ENCODE measurements at places on chromosomes 3 and 15.

DNA sequence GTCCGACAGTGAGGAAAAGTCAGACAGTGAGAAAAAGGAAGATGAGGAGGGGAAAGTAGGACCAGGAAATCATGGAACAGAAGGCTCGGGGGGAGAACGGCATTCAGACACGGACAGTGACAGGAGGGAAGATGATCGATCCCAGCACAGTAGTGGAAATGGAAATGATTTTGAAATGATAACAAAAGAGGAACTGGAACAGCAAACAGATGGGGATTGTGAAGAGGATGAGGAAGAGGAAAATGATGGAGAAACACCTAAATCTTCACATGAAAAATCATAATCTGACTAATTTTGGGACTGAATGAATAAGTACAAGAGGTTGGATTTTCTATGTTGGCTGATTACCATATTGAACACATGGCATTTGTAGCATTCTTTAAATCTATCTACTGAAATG lies 26.2 kb downstream of the SEC62 start:
- DNase-seq = no peak

- no peak for DNase-seq
These were observed 34.4 kb downstream of the ALDH1L1 start for GRCh38 chr3:126146034-126146433.

- no peak for DNase-seq
These were observed 103.4 kb downstream of the GSK3B start for GRCh38 chr3:119990888-119991287.

DNA sequence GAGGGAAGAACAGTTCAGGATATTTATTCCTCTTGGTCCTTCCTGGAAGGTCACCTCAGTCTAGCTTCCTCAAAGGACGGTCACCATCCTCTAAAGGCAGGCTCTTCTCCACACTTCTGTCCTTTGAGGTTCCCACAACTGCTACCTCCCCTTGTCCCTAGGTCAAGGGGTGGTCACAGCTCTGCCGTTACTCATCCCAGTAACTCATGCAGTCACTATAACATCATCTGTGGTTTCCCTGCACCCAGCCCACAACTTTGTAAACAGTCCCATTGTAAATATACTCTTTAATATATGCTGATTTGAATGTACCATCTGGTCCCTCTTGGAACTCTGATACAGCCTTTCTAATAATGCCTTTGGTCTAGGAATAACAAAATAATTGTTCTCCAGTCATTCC lies 887.4 kb downstream of the FHIT start:
- no peak for DNase-seq

GRCh38 chr3:155859859-155860258 lies 5.6 kb upstream of the SLC33A1 start:
- DNase-seq = no peak

DNA sequence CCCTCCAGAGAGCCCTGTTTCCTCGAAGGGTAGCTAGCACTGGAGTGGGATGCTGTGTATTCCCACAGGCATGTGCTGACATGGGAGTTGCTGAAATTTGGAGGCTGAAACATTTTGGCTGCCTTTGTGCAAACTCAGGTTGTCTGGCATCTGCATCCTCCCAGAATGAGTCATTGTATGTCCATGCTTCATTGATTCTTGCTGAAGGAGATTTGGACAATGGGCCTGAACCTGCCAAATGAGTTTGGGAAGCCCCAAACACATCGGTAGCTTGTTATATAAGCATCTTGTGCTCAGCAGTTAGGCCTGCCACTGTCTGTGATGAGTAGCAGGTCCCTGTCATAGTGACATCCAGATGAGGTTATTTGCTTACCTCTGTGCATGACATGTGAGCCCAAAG lies 160.0 kb downstream of the IL5RA start:
- no peak for DNase-seq

DNA sequence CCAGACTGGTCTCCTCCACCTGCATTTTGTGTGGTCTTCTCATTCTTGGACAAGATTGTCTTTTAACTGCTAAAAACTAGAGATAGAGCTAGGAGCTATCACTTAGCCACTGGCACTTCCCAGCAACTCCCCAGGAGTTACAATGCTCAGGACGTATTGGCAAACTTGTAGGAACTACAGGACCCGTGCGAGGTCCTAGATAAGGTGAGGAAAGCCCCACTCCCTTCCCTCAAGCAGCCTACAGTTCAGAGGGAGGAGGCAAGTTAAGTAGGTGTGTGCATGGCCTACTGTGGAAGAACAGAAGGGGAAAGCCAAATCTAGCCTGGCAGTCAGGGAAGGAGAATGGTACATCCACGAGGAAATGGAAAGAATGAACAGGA lies 504.7 kb upstream of the PROK2 start:
- no peak for DNase-seq

- no peak for DNase-seq
These were observed 26.1 kb downstream of the STARD5 start for GRCh38 chr15:81297603-81298575.

- no peak for DNase-seq
These were observed 529.6 kb downstream of the SHQ1 start for GRCh38 chr3:72318504-72319193.

DNA sequence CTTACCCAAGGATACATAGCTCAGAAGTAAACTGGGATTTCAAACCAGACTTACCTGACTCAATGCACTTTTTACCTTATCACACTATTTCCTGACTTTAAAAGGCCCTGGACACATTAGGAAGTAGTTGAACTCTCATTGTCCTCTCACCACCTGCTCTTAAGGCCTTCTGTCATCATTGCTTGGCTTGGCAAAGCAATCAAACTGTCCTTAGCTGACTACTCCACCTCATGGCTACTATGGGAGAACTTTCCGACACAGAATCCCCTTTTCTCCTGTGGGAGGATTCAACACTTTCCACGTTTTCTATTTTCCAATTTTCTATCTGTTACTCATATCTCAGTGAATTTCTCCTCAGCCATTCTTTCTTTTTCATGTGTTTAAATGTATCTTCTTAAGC lies 55.4 kb downstream of the ZNF148 start:
- DNase-seq = no peak

GRCh38 chr3:45807681-45808540 lies 11.6 kb upstream of the SLC6A20 start:
- no peak for DNase-seq

DNA sequence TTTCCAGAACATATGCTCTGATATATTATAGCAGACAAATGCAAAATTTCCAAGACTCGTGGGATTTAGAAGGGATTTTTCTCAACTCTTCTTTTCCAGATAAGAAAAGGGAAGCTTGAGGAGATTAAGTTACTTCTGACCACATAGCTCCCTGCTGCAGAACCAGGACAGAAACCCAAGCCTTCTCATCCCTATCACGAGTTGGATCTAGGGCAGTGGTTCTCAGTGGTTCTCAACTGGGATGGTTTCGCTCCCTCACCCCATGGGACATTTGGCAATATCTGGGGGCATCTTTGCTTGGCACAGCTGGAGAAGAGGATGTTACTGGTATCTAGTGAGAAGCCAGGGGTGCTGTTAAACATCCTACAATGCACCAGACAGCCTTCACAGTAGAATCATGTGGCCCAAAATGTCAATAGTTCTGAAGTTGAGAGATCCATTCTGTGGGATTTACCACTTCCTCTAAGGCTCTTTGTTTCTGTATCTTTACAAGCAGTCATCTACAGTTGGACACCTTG lies 64.2 kb downstream of the LIPC start:
- no peak for DNase-seq

GRCh38 chr15:34754171-34754601 lies 612 bp downstream of the GJD2 start:
- no peak for DNase-seq

GRCh38 chr15:96503276-96503675 lies 172.8 kb downstream of the NR2F2 start:
- no peak for DNase-seq

- no peak for DNase-seq
These were observed 142.5 kb upstream of the UBE2E1 start for GRCh38 chr3:23663246-23663645.

GRCh38 chr3:22856811-22857210 lies 346.3 kb upstream of the UBE2E2 start:
- no peak for DNase-seq

DNA sequence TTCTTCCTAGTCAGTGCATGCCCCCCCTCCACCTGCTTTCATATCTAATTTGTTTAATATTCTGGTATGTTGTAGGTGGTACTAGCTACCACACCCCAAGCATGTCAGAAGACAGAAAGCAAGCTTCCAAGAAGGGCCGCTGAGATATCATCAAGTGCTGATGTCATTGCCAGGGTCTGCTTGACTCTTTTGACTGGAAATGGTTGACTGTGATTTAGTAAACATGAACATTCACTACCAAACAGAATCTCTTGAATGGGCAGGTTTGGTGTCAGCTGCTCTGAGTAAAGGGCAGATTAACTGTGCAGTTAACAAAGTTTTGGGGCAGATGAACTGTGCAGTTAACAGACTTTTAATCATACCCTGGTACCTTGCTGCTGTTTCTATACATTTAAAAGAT lies 244.2 kb upstream of the SATB1 start:
- no peak for DNase-seq

GRCh38 chr3:18372786-18373405 lies 52.2 kb downstream of the SATB1 start:
- DNase-seq = no peak

DNA sequence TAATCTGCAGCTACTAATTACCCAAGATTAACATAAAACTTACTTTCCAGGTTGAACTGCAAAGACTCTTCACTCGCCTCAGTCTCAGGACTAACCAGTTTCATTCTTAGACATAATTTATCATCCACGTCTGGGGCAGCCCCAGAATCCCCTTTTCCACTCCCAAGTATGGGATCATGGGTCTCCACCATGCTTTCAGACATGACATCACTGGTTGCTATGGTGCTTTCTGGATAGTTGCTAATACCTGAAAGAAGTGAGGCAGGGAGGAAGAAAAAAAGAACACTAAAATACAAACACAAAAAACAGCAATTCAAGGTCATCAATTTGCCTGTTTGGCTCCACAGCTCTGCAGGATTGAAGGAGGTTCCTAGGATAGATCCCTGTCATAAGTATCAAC lies 46.6 kb downstream of the TP53BP1 start:
- DNase-seq = no peak

DNA sequence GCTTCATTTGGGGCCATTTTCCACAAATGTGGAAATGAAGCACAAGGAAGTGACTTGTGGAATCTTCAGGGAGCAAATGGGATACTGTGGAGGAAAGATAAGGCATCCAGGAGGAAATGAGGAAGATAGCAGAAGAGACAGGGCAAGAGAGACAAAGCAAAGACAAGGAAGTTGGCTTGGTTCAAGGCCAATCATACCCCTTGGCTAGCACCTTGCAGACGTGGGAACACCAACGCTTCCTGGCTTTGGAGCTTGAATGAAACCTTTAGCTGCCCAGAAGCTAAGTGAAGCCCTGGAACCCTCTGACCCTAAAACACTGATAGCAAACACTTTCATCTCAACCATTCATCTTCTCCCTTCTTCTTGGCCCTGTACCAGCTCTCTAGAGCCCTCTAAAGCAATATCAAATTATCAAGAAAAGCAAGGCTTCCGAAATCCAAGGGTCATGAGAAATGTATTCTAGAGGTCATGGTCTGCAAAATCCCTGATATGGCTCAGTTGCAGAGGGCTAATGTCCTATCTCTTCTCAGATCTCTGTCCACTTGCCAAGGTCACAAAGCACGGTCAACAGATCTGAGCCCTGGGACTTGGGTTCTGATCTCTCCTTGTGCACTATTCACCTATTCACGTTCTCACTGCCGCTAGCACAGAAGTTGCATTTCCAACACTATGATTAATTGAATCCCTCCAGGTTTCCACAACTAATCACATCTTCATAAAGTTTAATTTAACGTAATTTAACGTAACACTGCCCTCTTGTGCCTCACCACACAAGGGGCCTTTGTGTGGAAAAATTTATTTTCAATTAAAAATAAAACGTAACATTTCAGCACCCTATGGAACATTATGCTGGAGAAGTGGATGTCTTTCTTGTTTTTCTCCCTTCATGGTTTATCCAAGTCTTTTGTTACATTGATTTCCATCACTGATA lies 557.6 kb upstream of the ADAMTS9 start:
- no peak for DNase-seq

DNA sequence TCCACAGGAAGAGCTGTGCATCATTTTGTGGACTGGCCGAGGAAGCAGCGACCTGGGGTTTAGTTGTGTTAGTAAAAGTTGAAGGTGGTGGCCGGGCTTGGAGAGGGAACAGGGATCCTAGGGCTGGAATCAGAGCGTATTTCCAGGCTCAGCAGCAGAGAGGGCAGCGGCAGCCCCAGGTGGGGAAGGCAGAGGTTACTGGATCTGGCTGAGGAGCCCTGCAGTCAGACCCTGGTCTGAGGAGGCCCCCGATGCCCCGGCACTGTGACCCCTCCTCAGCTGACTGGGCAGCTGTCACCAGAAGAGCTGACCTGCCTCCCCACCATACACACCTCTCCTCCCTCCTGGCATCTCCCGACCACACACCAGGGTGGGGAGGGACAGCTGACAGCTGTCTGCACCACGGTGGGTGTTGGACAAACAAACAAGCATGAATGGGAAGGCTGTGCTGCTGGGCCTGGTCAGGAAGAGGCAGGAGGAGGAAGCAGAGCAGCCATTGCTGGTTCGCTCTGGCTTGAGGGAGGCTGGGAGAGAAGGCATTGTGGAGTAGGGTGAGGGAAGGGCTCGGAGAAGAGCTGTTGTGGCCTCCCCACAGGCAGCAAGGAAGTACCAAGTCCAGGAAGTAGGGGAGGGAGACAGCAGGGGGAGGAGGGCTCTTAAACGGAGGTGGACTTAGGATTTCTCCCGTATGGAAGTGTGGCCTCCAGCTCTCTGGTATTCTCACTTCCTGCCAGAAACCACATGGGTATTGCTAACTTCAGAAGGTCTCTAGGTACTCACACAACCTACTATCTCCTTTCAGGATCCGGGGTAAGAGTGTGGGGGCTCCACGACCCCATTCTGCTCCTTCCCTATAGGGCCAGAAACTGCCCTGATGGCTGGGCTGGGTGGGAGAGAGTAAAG lies 49.5 kb upstream of the HACD2 start:
- no peak for DNase-seq

DNA sequence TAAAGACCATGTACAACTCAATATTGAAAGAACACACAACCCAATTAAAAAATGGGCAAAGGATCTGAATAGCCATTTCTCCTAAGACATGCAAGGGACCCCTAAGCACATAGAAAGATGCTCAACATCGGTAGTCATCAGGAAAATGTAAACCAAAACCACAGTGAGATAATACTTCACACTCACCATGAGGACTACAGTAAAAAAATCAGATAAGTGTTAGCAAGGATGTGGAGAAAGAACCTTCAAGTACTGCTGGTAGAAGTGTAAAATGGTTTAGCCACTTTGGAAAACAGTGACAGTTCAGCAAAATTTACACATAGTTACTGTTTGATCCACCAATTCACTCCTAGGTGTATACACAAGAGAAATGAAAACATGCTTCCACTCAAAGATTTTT lies 30.1 kb upstream of the XIRP1 start:
- no peak for DNase-seq
